ENCODE measurements at places on chromosomes 12 and 14.

- DNase-seq = peak; percentile 85
These were observed at the start of gene DHRS7 for GRCh38 chr14:60164712-60165546. Gene DHRS7 (minus strand): TSS chr14:60165398. CDS start chr14:60165309, 89 bp downstream.

GRCh38 chr14:51546099-51546498, 105.6 kb upstream of the FRMD6 start:
- no peak for DNase-seq

DNA sequence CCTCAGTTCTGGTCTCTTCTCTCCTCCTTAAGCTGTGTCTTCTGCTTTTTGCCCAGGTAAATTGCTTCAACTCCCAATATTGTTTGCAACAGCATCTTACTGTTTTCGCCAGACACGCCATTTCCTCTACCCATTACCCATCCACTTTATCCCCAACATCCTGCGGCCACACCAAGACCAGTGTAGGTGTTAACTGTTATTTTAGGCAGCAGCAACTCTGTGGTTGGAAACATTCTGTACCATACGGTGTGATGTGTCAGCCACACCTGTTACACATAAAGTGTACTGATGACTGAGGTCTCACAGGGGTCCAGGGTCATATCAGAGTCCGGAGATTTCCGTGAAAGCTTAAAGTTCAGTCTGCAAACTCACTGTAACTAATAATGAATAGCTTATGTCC, 21.8 kb upstream of the KLRD1 start:
- no peak for DNase-seq

GRCh38 chr12:115044073-115044472, 360.1 kb upstream of the TBX3 start:
- DNase-seq = no peak

- no peak for DNase-seq
These were observed 241.5 kb downstream of the GXYLT1 start for GRCh38 chr12:41903014-41903708.

- peak; percentile 23 for DNase-seq
These were observed 3.0 kb downstream of the NCOR2 start for GRCh38 chr12:124564232-124564958.

- no peak for DNase-seq
These were observed 21.9 kb upstream of the EIF5 start for GRCh38 chr14:103312006-103312635.

DNA sequence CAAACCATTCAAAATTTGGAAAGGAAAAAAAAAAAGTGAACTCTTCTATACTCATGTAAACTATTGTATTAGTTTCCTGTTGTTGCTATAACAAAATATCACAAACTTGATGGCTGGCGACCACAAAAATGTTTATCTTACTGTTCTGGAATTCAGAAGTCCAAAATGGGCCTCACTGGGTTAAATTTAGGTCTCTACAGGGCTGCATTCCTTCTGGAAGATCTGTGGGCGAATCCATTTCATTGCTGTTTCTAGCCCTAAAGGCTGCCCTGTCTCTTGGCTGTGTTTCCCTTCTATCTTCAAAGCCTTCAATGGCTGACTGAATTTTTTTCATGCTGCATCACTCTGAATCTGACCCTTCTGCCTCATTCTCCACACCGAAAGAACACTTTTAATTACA, 105.1 kb upstream of the NAV3 start:
- no peak for DNase-seq

GRCh38 chr14:68389943-68390342, 402.9 kb downstream of the ZFP36L1 start:
- no peak for DNase-seq

DNA sequence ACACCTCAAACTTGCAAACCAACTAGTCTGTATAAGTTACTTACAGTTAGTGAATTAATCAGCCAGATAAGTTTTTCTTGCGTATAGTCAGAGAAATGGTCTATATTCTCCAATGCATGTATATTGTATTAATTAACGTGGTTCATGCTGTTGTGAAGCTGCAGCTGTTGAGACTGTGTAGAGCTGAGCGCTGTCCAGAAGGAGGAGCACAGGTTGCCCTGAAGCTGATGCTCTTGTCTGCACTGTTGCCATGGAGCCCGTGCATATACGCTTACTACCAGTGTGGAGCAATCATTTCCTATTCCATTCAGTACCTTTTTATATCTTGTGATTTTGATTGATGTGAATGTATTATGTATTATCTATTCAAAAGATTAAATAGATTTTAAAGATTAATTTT, 74.3 kb upstream of the ARID2 start:
- DNase-seq = no peak

GRCh38 chr14:65415613-65416012, 3.1 kb downstream of the FUT8 start:
- DNase-seq = peak; percentile 67

GRCh38 chr12:21697904-21698630, 40.4 kb upstream of the LDHB start:
- DNase-seq = peak; percentile 42

DNA sequence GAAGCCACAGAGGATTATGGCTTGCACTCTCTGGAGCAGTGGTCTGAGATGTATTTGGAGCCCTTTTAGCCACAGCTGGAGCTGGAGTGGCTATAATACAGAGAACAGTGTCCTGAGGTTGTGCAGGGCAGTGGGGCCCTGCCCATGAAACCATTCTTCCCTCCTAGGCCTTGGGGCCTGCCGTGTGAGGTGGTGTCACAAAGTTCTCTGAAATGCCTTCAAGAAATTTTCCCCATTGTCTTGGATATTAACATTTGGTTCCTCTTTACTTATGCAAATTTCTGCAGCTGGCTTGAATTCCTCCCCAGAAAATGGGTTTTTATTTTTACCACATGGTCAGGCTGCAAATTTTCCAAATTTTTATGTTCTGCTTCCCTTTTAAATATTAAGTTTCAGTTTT, 79.3 kb downstream of the UNC79 start:
- DNase-seq = no peak

DNA sequence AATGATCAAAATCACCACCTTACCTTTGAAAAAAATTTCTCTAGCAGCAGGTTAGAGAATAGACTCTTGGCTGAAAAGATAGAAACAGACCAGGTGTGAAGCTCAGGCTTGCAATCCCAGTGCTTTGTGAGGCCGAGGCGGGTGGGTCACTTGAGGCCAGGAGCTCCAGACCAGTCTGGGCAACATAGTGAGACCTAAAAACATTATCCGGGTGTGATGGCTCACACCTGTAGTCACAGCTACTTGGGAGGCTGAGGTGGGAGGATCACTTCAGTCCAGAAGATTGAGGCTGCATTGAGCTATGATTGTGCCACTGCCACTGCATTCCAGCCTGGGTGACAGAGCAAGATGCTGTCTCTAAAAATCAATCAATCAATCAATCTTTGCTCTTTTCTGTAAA, 105.3 kb upstream of the TBX3 start:
- DNase-seq = no peak

DNA sequence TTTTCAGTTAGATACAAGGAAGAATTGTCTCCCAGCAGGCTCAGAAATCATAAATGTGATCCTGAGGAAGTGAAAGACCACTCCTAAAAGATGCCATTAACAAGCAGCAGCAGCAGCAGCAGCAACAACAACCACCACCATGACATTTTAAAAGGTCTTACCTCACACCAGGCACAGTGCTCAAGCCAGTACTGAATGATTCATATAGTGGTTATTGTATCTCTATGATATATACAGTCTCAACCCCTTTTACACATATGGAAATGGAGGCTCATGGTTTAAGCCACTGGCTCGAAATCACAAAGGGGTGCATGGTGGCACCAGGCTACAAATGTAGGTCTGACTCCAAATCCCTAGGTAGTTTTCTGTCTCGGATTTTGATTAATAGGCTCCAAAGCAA, 126.9 kb downstream of the KTN1 start:
- DNase-seq = peak; percentile 53

DNA sequence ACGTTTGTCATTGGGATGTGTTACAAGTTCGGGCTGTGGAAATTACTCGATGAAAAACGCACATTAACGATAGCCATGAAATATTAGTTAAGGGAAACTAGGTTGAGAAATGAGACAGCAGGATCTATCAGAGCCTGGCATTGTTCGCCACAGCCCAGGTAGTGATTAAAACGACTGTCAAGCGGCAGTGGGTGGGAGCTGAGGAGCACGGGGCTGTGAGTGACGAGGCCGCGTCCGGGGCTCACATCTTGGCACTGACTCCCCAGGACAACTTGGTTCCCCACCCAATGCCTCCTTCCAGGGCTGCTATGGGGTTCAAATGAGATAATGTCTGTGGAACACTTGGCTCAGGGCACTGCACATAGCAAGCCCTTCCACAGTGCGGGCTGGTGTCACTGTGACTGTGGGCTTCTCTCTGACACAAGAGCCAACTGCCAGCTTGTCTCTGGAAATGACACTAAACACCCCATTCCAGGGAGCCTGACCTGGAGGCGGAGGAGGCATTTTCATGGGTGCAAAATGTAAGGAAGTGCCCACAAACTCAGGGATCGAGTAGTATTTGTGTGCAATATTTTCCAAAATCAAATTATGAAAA, 19.3 kb downstream of the MMAB start:
- no peak for DNase-seq

DNA sequence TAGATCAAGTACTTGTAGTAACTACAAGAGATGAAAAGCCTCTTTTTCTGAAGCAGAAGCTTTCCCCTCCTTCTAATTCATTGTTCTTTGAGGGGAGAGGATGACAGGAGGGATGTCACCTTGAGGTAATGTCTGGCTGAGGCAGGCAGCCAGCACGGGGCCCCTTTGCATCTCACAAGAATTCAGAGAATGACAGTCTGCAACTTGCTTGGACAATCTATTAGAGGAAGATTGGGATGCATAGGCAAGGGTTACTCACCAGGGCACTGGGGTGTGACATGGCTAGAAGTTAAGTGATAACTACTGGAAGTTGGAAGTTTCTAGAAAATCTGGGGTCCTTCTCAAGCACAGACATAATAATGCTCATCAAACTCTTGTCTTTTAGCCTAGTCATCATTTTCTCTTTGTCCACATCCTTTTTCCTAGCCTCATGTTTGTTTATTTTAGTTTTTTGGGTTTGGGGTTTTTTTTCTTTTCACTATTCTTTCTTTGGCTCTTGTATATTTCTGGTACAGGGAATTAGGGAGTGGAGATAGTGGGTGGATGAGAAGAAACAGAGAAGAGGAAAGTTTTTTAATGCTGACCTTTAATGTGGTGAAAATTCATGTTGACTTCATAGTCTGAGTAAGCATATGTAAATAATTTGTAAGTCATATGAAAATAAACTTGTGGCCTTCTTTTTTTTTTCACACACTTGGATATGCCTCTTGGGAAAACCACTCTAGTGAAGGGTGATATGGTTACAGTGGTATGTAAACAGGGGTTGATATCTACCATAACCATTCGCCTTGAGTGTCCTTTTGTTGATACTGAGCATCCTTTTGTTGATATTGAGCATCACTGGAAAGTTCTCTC, 55.1 kb downstream of the TTLL5 start:
- no peak for DNase-seq

GRCh38 chr14:83940253-83940652, 1589.7 kb upstream of the FLRT2 start:
- no peak for DNase-seq

DNA sequence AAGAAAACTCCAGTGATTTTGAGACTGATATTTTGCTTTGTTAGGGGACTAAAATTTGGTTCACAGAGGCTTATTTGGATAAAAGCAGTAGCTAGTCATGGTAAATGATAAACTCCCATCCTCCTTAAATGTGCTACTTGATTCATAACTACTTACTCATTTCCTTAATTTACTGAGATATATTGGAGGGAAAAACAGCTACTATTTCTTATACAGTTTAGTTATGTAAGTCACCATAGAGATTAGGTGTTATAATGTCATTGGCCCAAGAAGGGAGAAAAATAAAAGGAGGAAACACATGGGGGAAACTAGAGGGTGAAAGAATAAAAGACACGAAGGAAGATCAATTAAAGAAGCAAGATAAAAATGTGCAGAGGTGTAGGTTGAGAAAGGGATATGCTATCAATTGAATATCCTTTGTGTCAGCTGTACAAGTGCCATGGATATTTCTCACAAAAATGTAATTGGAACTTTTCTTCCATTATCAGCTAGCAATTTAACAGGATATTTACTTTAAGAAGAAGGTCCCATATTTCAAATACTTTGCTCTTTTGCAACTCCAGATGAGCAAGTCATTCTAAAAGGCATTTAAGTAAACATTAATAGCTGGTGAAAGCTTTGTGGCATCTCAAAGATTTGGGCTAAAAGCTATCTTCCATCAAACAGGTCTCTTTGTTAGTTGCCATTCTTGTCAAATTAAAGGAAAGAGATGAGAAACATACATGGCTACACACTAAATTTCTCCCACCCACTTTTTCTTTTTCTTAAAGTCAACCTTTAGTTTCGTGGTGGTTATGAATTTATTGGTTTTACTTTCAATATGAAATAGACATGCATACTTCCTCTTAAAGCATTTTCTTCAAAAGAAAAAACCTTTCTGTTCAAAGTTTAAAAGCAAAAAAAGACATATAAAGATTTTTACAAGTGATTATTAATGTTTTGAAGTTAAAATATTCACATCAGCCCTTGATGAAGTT, 439.5 kb downstream of the CCER1 start:
- DNase-seq = no peak

GRCh38 chr12:32819424-32819823, 63.7 kb upstream of the YARS2 start:
- no peak for DNase-seq

DNA sequence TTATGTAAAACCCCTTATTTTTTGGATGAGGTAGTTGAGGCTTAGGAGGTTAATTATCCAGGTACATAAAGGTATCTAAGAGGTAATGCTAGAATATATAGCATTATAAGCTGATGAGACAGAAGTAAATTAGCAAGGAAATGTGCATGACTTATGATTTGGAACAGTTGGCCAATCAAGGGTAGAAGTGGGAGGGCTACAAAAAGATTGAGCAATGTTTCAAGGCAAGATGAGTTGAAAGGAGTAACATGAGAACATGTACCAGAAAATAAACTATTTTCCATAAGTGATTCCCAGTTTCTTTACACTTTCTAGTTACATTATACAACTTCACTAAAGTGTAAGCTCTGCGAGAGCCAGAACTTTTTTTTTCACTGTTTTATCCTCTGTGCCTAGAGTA, 290.9 kb downstream of the LRIG3 start:
- no peak for DNase-seq

GRCh38 chr14:55545779-55546178, 34.2 kb upstream of the KTN1 start:
- no peak for DNase-seq

DNA sequence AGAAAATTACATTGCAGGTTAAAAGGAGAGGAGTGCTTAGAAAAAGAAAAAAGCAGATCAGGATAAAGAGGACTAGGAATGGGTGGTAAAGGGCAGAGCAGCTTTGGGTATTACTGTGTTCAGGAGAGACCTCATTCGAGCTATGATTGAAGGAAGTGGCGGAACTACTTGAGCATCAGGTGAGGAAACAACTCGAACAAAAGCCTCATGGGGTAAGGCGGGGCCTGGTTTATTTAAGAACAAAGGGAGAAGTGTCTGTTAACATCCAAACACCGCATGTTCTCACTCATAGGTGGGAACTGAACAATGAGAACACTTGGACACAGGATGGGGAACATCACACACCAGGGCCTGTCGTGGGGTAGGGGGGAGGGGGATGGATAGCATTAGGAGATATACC, 444.6 kb upstream of the CCDC196 start:
- DNase-seq = no peak

- no peak for DNase-seq
These were observed 22.4 kb downstream of the ANKRD9 start for GRCh38 chr14:102487204-102487577.

GRCh38 chr12:107925125-107925524, 150.6 kb downstream of the ASCL4 start:
- no peak for DNase-seq

GRCh38 chr14:76498463-76498935, 122.6 kb downstream of the ESRRB start:
- DNase-seq = no peak
